ENCODE measurements at places on chromosomes 1 and 21.

DNA sequence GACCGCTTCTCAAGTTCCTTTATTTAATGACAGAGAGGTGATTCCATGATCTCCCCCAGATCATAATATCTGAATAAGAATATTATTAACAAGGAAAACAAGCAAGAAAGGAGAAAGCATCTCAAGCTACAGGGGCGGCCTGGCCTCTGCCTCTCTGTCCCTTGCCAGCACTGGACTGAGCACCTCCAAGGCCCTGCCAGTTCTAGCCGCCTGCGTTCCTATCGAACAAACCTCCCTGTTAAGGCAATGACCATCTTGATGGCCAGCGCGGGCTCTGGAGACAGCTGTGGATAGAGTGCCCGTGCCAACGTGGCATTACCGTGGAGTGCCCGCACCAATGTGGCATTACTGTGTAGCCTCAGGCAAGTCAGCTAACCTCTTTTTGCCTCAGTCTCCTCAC lies 84.8 kb downstream of the NPHP4 start:
- no peak for DNase-seq

GRCh38 chr21:43269440-43269839 lies 100.6 kb downstream of the CRYAA start:
- DNase-seq, result no peak

DNA sequence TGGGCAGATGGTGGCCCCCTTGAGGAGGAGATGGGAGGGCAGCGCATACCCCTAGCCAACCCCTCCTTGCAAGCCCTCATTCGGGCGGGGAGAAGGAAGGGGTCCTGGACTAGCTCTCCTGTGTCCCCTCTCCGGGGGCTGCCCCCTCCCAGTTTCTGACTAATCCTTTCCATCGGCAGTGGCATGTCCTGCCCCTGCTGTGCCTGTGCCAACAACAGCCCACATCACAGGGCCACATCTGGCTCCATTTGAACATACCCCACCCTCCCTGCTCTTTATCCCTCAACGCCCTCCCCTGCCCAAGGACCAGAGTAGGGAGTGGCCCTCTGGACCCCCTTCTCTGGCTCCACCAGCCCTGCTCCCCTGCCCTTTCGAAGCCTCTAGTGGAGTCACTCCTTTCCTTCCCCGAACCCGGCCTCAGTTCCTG lies 11.0 kb upstream of the LMNA start:
- no peak for DNase-seq

GRCh38 chr1:154739654-154740053 lies 130.4 kb downstream of the KCNN3 start:
- no peak for DNase-seq

DNA sequence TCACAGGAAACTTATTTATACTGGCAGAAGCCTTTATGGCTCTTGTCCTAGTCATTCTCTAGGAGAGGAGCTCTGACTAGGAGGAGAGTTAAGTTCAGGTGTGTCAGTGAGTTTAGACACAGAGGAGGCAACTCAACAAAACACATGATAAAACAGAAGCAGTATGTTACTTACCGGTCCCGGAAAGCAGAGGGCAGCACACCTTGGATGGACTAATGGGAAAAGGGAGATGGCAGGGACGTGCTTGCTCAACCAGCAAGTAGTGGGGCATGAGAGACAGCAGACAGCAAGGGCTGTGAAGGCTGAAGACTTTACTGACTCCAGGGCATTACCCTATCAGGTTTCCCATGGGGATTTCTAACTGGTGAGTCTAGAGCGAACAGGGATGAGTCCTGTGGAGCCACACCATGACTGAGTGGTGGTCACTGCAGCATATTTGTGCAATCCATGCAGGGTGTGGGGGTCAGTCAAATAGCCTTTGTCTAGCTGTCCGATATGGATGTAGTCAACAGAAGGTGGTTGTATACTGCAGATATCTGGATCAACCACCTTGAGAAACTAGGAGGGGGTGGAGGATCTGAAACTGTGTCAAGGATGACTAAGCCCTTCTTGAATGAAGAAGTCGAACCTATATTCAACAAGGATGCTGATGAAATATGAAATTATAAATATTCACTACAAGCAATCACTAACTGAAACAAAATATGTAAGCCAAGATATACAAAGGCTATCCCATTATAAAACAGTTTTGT lies 596.3 kb upstream of the CHRM3 start:
- DNase-seq, result no peak
